Trophoblast cell (in vitro differentiated cells and primary cell): ENCODE measurements at places on chromosomes 2 and 18.

DNA sequence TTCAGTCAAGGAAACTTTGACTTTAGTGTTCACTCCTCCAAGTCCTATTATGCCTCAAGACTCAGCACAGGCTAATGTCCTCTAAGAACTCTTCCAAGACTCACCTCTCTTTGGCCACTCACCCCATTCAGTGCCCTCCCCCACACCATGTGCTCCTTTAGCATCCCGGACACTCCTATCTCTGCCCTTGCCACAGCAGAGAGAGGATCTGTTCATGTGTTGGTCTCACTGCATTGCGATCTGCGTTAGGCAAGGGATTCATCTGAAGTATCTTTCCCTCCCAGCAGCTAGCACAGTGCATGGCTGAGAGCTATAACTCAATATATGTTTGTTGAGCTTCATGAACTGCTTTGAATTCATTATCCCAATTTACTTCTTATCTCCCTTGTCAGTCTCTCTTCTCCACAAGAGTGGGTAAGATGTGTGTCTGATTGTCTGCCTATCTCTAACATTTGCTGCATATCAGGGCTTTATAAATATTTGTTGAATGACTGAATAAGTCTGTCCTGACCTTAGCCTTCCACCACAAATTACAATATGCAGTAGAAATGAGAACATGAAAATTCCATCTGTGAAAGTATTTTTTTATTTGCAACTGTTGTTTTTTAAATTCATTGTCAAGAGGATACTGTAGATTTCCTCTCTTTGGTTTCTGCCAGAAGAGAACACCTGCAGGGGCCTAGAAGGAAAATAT, 179.9 kb upstream of the NCKAP5 start:
- DNase-seq, result no peak

DNA sequence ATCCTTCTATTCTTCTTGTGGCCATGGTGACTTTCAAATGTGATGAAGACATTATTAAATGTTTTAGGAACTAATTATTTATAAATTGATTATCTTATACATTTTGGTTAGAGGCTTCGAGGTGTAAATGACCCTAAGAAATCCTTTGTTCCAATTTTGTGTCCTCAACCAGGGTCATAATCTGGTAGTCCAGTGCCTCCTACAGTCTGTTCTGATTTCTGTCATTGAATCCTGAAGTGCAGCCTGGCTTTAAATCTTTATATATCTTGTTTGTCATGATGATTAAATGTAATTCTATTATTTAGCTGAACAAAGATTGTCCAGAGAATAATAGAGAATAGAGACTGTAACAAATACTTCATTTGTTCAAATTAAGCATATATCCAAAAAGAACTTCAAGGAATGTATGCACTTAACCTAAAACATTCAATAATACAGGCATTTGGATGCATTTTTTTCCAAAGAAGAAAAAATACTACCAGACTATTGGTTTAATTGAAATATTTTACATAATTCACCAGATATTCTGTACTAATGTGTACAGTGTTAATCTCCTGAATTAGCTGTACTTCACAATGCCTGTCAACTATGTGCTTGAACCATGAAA, 89.8 kb downstream of the PRPF40A start:
- no peak for DNase-seq

GRCh38 chr2:37355735-37356134, 11.3 kb downstream of the QPCT start:
- no peak for DNase-seq

- DNase-seq, result no peak
Measured at GRCh38 chr18:56001576-56001975, 413.6 kb upstream of the TCF4 start.

- DNase-seq, result no peak
Measured at GRCh38 chr2:16777123-16777870, 111.7 kb upstream of the CYRIA start.

GRCh38 chr2:31267437-31268120, 33.6 kb downstream of the EHD3 start:
- DNase-seq, result no peak

GRCh38 chr2:101500860-101501259, 25.9 kb upstream of the RFX8 start:
- DNase-seq, result no peak

- DNase-seq, result no peak
Measured at GRCh38 chr2:166491461-166491860, 2.6 kb downstream of the SCN7A start.

DNA sequence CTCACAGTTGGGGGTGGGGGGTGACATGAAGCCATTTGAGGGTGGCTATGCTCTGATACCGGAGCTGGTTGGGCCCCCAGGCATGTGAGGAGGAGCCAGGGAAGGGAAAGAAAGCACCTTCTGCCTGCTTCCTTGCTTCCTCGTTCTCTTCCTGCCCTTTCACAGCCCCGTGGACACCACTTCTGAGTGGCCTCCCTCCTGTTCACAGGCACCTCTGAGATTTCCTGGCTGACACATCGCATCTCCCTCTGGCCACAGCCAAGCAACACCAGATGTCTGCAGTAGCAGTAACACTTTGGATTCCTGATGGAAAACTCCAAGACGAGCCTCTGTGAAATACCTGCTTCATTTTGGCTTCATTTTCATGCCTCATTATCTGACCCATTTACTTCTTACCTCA, 64.7 kb upstream of the ST3GAL5 start:
- DNase-seq, result no peak

GRCh38 chr2:1698188-1698945, 45.9 kb downstream of the PXDN start:
- DNase-seq, result no peak

GRCh38 chr2:10257036-10257435, 45.7 kb upstream of the HPCAL1 start:
- no peak for DNase-seq

DNA sequence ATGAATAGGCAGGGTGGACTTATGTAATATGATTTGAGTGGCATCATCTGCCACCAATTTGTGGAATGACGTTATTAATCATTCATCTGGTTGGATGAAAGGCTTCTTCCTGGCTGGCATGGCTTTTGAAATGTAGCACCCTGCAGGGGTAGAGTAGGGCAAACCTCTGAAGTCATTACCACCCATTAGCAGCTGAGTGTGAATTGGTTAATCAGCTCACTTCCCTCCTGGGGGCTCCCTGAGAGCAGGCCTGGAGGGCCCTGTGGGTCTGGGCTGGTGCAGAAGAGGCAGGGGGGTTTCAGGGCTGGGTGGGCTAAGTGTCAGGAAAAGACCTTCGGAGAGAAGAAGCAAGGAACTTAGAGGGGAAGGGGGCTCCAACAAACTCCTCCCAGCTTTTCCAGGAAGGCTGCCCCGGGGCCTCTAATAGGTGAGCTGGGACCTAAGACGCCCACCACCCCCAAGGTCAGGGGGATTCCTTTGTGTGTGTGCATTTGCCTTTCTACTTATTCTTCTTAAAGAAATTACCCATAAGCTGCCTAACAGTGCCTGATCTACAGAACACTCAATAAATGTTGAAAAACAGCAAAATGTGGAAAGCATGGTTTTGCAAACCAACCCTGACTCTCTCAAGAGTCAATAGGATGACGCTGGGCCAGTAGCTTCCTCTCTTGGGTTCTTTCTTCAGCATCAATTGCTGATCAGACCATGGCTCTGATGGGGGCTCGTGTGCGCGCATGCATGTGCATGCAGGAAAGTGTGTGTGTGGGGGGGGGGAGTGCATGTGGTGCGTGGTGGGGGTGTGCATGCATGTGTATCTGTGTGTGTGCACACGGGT, 49.7 kb upstream of the ZNF516 start:
- no peak for DNase-seq

DNA sequence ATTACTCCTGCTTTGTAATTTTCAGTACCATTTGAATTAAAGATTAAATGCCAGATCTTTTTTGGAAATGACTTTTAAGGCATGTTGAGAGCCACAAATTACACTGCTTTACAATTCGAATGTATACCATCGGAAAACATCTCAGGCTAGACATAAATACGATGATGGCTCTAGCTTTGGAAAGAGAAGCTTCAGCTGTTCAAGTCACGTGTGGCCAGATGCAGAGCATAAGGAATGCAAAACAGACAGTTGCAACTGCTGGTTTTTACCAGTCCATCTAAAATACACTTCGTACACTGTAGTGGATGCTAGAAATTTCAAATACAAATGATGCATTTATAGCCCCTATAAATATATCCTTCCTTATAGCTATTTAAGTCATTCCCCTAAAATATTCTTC, 8.0 kb downstream of the ZNF516 start:
- no peak for DNase-seq

GRCh38 chr18:10245846-10246175, 208.6 kb upstream of the APCDD1 start:
- DNase-seq, result no peak

- peak; percentile 53 for DNase-seq
Measured at GRCh38 chr2:112627060-112628040, 18.4 kb upstream of the SLC20A1 start.

GRCh38 chr18:44601447-44601846, 79.2 kb upstream of the SETBP1 start:
- DNase-seq, result peak; percentile 68

DNA sequence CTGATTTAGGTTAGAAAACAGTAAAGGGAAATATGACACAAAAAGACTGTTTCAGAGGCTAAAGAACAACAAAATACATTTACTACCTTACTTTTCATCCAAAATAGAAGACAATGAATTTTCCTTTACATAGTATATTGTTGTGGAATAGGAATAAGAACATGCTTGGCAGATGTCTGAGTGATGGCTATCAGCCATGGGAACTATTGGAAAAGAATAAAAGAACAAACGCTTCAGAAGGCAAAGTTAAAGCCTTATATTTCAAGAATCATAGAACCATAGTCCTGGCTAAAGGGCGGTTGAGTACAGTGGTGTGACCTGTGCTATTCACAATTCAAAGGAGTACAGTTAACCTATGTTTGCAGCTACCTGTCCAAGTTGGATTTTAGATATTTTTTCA, 73.9 kb upstream of the NRXN1 start:
- DNase-seq, result no peak

DNA sequence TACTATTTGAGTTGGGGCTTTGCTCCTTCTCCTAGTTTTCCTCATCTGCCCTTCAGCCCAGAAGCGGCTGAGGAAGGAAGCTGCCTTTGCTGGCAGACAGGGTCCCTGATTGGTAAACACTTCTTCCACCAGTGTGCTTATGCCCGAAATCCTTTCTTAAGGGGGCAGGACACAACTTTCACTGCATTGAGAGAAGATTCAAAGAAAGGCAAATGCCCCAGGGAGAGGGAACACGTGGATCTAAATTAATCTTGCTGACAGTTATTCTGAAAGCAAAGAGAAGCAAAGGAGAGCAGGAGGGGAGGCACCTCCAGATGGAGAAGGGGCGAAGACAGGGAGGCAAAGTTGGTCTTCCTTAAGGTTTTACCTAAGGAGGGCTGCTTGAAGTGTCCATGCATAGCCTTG, 92.1 kb upstream of the EFEMP1 start:
- no peak for DNase-seq

- DNase-seq, result no peak
Measured at GRCh38 chr2:171529914-171530313, 7.6 kb downstream of the CYBRD1 start.

DNA sequence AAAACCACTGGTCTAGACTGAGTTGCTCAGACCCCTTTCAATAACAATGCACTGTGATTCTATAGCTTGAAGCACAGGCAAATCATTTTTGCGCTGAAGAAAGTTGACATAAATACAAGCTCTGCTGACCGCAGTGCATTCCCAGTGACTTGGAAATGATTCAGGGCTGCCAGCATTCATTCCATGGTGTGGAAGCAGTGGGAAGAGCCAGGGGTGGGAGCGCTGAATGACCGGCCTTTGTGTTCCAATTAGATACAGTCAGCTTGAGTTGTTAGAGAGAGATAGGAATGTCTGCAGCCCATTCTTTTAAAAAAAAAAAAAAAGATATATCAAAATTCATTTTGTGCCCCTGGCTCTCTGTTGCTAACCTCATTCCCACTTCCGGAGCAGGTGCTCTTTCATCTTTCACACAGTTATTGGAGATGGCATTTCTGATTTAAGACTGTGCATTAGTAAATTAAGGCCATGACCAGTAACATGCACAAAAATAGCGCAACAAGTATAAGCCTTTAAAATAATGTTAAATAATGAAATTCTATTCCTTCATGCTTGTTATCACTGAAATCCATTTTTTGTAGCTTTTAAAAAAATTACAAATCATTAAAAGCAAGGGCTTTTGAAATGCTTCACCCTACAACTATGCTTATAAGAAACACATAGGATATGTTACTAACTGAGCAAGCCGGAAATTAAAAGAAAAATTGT, 59.4 kb upstream of the CTLA4 start:
- peak; percentile 82 for DNase-seq

DNA sequence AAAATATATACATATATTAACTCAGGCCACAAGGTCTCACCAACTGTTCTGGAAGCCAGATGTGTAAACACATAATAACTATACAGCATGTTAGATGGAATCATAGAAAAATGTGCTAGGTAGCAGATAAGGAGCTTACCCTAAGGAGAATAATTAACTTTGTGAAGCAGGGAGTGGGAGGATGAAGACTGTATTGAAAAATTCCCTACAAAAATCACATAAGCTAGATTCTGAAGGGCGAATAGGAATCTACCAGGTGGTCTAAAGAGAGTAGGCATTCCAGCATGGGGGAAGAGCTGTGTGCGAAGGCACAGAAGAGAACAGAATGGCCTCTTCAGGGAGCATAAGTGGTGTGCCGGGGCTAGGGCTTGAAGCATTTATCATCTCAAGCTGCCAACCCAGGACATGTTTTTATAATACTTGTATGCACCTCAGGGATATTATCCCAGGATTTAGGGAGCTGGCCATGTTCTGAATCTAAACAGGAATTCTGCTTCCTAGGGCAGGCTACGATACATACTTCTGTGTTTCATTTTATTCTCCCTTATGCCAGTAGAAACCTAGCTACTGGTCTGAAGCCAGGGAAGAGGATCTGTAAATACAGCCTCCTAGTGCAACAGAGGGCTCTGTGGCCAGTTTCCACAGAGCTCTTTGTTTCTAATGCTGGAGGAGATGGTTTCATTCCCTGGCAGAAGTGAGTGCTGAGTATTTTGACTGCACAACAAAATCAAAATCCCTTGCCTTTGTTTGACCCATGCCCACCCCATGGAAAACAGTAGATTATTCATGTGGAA, 56.7 kb downstream of the NEMP2 start:
- no peak for DNase-seq

- peak; percentile 71 for DNase-seq
Measured at GRCh38 chr2:46339676-46340459, 42.7 kb downstream of the EPAS1 start.

- no peak for DNase-seq
Measured at GRCh38 chr2:209398463-209398862, 25.4 kb upstream of the MAP2 start.

- DNase-seq, result no peak
Measured at GRCh38 chr2:101884423-101884822, 107.3 kb upstream of the IL1R2 start.

DNA sequence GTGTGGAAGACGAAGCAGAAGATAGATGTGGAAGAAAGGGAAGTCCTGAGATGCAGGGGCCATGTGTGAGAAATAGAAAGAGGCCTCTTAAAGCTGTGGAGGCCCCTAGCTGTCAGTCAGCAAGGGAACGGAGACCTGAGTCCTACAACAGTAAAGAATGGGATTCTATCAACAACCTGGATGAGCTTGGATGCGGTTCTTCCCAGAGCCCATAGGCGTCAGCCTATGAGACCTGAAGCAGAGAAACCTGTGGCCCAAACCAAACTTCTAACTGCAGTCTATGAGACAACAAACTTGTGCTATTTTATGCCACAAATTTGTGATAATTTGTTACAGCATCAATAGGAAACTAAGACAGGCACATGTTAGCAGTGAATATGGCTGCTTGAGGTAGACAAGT, 583.7 kb downstream of the ADCYAP1 start:
- no peak for DNase-seq
